ENCODE measurements at places on chromosomes 16 and 17.

DNA sequence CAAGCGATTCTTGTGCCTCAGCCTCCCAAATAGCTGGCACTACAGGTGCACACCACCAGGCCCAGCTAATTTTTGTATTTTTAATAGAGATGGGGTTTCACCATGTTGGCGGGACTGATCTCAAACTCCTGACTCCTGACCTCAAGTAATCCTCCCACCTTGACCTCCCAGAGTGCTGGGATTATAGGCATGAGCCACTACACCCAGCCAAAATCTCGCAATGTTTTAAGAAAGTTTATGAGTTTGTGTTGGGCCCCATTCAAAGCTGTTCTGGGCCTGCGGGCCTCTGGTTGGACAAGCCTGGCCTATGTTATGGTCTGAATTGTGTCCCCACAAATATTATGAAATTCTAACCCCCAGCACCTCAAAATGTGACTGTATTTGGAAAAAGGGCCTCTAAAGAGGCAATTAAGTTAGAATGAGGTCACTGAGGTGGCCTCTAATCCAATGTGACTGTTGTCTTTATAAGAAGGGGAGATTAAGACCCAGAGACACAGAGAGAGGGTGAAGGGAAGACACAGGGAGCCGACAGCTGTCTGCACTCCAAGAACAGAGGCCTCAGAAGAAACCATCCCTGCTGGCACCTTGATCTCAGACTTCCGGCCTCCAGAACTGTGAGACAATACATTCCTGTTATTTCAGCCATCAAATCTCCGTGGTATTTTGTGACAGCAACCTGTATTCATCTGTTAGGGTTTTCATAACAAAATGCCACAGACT is 469.9 kb downstream of the HS3ST4 start:
- DNase-seq, result no peak

DNA sequence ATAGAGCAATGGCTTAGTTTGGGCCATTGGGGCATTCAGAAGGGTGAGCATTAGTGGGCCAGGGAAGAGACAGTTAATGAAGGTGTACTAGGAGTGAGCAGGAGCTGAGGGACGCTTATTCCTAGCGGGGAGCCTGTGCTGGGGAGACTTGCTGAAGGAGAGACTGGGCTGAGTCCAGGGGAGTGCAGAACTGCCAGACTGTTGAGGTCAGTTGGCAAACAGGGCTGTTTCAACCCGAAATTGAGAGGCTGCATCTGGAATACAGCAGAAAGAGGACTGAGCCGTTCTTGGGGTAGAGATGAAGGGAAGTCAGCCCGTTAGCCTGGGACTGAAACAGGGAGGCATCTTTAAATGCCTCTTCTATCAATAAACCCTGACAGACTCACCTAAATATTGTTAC is 33.2 kb downstream of the MAP2K6 start:
- DNase-seq, result no peak

DNA sequence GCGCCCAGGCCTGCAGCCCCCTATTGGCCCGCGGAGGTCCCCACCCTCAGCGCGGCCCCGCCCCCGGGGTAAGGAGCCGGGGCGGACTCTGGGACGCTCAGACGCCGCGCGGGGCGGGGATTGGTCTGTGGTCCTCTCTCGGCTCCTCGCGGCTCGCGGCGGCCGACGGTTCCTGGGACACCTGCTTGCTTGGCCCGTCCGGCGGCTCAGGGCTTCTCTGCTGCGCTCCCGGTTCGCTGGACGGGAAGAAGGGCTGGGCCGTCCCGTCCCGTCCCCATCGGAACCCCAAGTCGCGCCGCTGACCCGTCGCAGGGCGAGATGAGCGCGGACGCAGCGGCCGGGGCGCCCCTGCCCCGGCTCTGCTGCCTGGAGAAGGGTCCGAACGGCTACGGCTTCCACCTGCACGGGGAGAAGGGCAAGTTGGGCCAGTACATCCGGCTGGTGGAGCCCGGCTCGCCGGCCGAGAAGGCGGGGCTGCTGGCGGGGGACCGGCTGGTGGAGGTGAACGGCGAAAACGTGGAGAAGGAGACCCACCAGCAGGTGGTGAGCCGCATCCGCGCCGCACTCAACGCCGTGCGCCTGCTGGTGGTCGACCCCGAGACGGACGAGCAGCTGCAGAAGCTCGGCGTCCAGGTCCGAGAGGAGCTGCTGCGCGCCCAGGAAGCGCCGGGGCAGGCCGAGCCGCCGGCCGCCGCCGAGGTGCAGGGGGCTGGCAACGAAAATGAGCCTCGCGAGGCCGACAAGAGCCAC is at the start of gene NHERF1:
Gene NHERF1, plus strand, starts transcription at position 100 of the 750 bp plus-strand sequence. Its CDS starts 219 bp downstream, at position 319.
- DNase-seq, result no peak

DNA sequence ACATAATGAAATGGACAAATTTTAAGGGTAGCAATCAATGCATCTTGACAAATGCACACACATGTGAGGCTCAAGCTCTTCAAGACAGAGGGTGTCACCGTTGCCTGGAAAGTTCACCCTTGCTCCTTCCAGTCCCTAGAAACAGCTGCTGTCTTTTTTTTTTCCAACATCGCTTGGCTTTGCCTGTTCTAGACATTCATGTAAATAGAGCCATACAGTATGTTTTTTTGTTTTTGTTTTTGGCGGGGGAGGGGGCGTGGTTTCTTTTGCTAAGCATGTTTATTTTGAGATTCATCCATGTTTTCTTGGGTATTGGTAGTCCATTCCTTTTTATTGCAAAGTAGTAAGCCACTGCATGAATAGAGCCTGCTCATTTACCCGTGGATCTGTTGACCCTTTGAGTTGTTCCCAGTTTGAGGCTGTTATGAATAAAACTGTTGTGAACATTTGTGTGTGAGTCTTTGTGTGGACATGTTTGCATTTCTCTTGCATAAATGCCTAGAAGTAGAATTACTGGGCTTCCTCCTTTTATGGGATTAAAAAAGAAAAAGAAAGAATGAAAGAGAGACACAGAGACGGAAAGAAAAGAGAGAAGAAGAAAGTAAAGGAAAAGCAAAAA is 78.4 kb downstream of the NT5M start:
- DNase-seq, result no peak
